ENCODE measurements at places on chromosomes 5 and 9.

DNA sequence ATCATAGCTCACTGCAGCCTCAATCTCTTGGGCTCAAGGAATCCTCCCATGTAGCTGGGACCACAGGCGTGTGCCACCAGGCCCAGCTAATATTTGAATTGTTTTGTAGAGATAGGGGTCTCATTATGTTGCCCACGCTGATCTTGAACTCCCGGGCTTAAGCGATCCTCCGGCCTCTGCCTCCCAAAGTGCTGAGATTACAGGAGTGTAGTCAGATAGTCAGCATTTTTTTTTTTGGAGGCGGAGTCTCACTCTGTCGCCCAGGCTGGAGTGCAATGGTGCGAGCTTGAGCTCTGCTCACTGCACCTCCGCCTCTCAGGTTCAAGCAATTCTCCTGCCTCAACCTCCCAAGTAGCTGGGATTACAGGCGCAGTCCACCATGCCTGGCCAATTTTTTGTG is 1.6 kb upstream of the SAR1B start:
- DNase-seq = no peak

DNA sequence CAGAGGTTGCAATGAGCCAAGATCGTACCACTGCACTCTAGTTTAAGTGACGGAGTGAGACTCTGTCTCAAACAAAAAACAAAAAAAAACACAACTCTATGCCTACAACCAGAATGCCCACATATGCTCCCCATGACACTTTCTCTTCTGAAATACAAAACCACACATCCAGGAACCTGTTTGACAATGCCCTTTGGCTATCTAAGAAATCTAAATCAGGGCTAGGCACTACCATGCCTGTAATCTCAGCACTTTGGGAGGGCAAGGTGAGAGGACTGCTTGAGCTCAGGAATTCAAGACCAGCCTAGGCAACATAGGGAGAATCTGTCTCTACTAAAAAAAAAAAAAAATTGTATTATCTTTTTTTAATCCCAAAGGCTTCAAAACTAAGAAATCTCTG is 10.6 kb downstream of the AFF4 start:
- DNase-seq = no peak

DNA sequence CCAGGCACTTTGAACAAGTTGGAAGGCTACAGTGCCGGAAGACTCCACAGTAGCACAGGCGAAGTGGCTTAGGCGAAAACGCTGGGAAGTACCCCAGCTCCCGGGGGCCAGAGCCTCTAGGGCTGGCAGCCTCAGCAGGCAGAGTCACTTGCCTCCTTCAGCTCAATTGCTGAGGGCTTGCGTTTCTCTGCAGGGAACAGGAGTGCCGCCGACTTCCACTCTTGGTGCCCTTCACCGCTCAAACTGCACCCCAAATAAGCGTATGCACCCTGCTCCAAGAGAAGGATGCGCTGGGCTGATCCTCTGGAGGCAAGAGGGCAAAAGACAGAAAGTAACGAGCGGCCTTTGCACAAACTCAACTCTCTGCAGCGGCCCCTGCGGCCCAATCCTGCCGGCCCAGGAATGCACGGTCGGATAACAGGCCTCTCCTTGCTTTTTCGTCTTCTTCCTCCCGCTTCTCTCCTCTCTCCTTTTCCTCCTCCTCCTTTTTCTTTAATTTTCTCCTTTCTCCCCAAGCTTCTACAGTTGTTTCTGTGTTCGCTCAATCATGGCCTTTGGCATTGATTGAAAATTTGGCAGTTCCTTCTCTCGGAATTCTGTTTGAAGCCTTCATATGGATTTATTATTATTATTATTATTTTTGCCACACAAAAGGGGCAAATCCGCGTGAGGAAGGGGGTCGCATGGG is 1.1 kb upstream of the S1PR3 start:
- no peak for DNase-seq

DNA sequence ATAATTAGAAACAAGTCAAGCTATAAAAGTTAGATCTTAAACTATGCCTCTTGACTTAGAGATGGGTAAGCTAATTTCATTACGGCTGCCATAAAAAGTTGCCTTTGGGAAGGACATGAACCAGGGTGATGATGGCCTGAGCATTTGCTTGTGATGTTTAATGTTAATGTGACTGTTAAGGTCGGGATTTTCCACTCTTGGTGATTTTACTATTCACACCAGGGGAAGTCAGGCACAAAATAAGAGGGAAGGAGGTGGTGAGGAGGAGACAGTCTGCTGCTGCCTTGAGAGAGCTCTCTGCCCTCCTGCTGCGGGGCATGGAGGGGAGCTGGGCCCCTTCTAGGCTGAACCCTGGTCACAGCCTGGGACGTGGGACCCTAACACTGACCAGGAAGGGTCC is 34.4 kb downstream of the AHRR start:
- DNase-seq = no peak

DNA sequence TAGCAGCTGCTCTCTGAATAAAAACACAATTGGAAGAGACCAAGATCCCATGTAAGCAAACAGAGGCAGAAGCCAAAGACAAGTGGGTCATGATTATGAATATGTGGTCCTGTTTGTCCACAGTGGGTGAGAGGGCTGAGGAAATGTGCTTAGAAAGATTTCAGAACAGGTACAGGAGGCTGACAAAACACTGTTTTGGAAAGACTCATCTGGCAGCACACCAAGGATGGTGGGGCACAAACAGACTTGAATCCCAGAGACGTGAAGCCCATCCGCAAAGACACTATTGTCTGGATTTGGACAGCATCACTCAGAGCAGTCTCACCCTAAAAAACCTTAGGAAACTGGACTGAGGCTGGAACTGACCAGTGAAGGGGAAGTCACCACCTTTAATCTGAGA is 85.0 kb downstream of the ADRB2 start:
- DNase-seq = no peak

GRCh38 chr5:154755361-154756008 is at the start of gene LARP1:
TSS of gene LARP1 (plus strand) at chr5:154755377. CDS start at chr5:154755758, 381 bp downstream.
- no peak for DNase-seq

GRCh38 chr5:154345255-154345952 is 100.4 kb upstream of the SAP30L start:
- DNase-seq = no peak

DNA sequence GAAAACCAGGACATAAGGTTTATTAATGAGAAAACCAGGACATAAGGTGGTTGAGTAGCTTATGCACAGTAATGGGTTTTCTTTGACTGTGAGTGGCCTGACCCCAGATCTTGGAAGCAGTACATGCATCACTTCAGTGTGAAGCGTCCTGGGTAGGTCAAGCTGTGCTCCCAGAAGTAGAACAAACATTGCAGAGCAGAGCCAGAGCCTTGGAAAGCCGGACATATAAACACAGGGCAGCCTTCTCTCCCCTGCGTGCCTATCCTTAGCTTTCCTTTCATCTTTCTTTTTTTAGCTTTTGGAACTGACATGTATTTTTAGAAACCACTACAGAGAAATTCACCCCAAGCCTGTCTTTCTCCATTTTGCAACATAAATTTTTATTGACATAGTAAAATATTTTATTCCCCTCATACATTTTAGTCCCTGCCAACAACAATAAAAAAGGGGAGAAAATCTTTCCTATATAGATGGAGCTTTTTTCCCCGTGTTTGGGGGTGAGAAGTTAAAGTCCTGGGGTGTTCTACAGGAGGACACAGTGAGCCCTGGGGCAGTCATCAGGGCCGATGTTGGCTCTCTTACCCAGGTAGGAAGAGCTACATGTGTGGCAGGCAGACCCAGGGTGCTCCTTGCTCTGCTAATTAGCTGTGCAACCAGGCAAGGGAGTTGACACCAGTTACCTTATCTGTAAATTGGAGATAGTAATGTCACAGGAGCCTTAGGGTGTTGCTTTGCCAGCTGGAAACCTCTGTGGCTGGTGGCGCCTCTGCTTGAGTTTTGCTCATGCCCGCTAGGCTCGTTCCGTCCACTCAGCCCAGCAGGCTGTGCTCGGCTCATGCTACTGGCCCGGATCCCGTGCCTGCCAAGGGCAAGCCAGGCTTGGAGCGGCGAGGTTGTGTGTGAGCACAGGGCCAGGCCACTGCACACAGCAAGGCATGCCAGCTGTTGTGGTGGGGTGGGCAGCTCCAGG is 389.6 kb downstream of the KDM4C start:
- no peak for DNase-seq

- no peak for DNase-seq
Measured at GRCh38 chr5:27034565-27034964, 3.8 kb downstream of the CDH9 start.

GRCh38 chr5:69404659-69405330 is 10.1 kb upstream of the MARVELD2 start:
- no peak for DNase-seq

- DNase-seq = no peak
Measured at GRCh38 chr5:156715287-156715686, 134.8 kb upstream of the PPP1R2B start.
